ENCODE measurements at places on chromosomes 4 and X. TPM values are rescaled to one million over a fixed set of nuclear protein-coding genes. Genes with fewer than 3 reads are reported as not detected.

The PLXNB3 gene
- polyA plus RNA-seq = 2.1 TPM

The NAT8L gene
- 1.6 TPM for polyA plus RNA-seq

The BTC gene
- 3.4 TPM for polyA plus RNA-seq

The TMPRSS11B gene
- not detected for polyA plus RNA-seq

The MAGEB10 gene
- polyA plus RNA-seq = not detected

The DMRTC1 gene
- polyA plus RNA-seq = 0.19 TPM

The TMPRSS11F gene
- polyA plus RNA-seq = not detected

The IGFBP7 gene
- polyA plus RNA-seq = 557 TPM

The SLC26A1 gene
- 5.9 TPM for polyA plus RNA-seq

The SH3RF1 gene
- polyA plus RNA-seq = 30.1 TPM

The SPIN2A gene
- 3.7 TPM for polyA plus RNA-seq

The GPC3 gene
- polyA plus RNA-seq = 980 TPM

The GLRA2 gene
- polyA plus RNA-seq = 0.20 TPM

The MTTP gene
- 11.0 TPM for polyA plus RNA-seq

The PTTG2 gene
- not detected for polyA plus RNA-seq

The KCTD8 gene
- 4.4 TPM for polyA plus RNA-seq

The DIPK2B gene
- polyA plus RNA-seq = 8.4 TPM

The MAML3 gene
- polyA plus RNA-seq = 16.9 TPM

The PCDH19 gene
- 2.7 TPM for polyA plus RNA-seq

The XG gene
- 0.25 TPM for polyA plus RNA-seq

DNA sequence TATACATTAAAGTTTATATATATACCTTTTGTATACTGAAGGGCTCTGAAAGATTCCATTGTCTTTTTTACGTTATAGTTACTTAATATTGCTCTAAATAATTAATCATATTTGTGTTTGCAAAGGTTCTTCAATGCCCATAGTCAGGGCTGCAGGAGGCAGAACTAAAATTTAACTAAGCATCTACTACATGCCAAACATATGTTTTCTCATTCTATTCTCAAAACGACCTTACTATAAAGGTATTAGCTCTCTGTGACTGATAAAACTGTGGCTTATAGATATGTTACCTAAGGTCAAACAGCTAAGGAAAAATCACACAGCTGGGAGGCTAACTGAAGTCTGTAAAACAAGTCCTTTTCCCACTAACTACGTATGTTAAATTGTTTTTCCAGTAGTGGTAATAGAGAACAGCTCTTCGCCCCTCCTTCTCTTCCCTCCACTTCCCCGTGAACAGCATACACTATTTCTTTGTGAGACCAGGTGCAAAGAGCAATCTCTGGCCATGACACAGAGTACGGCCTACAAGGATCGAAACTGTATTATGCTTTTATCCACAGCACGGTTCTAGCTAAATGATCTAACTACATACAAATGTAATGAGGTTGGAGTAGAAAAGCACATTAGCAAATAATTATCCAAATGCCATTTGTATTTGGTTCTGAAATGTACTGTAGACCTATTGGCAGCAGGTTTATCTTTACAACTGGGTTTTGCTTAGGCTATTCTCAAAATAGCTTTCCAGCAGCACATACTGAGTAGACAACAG lies 1.7 kb downstream of the CNOT6L start:
- peak; percentile 20 for DNase-seq

DNA sequence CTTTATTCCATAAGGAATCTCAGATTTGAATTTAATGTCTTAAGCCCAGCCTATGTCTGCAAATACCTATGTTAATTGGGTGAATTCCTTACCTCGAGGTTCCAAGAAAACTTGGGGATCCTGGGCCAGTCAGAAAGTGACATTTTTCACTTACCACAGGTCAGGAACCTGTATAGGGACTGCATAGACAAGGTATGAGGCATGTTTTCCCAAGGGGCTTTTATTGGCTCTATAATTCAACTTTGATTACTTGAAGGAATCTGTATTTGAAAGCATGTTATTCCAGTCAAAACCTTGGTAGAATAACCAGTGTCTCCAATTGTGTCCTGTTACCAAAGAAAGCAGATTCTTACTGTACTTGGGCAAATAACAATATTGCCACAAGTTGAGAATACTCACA lies 8.5 kb upstream of the MPP1 start:
- DNase-seq = no peak

- no peak for DNase-seq
These were observed 32.9 kb downstream of the SLC2A9 start for GRCh38 chr4:9988363-9988749.

GRCh38 chr4:46986922-46987638 lies 6.3 kb downstream of the GABRA4 start:
- no peak for DNase-seq

- DNase-seq = no peak
These were observed 180.0 kb downstream of the MGST2 start for GRCh38 chr4:139845453-139846093.

GRCh38 chrX:139905051-139905450 lies 27.8 kb downstream of the ATP11C start:
- no peak for DNase-seq

DNA sequence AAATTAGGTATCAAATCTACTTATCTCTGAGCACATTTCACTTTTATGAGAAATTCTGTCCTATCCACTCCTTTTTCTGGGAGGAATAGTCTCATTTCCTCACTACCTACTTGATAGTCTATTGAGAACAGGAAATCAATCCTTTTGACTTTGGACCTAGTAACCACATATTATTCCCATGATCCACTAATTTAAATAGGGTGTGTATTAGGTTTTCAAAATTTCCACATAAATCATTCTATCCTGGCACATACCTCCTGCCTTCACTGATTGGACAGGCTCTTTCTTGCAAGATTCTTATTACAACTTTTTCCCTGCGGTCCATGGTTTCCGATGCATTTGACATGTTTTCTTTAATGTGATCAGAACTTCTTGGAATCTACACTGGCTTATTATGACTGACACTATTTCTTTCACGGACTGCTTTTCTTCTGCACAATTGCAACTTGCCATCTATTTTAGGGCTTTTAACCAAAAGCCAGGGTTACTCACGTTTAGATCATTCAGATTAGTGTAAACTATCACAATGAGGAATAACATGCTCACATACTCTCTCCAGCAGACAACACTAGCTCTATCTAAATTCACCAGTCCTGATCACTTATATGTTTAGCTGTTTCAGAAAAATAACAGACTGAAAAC lies 419.9 kb upstream of the SLIT2 start:
- no peak for DNase-seq

GRCh38 chr4:22428441-22428840 lies 87.4 kb downstream of the ADGRA3 start:
- DNase-seq = no peak

DNA sequence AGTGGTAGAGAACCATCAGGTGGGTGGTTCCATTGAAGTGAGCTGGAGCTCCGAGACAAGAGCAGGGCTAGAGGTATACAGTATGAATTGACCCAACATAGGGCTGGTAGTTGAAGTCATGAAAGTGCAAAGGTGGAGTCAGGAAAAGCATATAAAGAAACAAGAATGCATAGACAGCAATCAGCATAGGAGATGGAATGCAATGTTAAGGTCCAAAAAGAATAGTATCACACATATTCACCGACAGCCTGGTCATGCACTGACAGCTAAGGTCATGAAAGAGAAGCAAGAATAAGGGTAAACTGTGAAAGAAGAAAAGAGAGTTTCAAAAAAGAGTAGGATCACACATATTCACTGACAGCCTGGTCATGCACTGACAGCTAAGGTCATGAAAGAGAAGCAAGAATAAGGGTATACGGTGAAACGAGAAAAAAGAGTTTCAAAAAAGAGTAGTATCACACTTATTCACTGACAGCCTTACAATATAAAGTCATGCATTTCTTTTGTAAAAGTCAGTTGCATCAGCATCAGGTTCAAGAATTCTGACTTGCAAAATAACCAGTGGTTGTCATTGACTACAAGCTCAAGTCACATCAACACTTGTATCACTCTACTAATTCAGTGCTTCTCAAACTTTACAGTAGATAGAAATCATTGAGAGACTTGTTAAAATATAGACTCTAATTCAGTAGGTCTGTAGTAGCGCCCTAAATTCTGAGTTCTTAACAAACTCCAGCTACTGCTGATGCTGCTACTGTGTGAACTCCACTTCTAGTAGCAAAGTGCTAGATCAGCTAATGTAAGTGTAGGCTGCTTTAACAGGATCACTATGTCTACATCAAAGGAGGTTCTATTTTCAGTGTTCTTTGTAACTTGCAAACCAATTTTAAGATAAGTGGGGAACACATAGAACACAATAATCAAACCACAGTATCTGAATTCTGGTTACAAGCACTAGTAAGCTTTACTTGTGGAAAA lies 221.9 kb downstream of the PDGFC start:
- DNase-seq = no peak

- DNase-seq = no peak
These were observed 320.6 kb downstream of the ARHGAP10 start for GRCh38 chr4:148052448-148052847.

DNA sequence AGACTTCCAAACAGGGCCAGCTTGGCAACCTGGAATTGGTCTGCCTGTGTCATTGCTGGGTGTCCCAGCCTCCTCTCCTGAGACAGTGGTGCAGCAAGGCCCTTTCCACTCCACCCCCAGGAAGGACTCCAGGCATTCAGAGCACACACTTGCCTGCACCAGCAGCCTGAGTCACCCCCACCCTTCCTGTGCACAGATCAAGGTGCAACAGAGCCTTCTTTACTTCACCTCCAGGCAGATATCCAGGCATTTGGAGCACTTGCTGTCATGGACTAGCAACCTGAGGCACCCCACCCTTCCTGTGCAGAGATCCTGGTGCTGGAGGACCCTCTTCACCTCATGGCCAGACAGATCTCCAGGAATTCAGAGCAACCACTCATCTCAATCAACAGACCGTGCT lies 135.8 kb downstream of the GASK1B start:
- DNase-seq = no peak

- DNase-seq = no peak
These were observed 466.2 kb downstream of the BCOR start for GRCh38 chrX:39631276-39632229.

GRCh38 chr4:36206603-36207311 lies 37.6 kb downstream of the ARAP2 start:
- no peak for DNase-seq

- no peak for DNase-seq
These were observed 66.0 kb upstream of the DDX60 start for GRCh38 chr4:168384437-168385141.

DNA sequence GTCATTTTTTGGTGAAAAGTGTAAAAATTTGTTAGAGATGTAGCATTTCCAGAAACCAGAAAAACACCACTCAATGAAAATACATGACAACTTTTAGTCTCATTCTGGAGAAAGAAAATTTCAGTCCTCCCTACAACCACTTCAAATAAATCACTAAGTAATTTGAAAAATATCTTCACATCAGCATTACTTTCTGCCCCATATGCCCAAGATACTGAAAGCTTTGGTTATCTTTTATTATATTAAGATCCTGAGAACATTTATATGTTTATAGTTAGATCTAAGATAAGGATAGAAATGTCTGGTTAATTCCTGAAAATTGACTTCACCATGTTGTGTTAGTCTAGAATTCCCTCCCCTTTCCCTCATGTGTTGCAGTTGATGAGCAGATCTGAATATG lies 119.0 kb downstream of the ADGRL3 start:
- DNase-seq = no peak

GRCh38 chrX:123859846-123860838 lies at the start of gene XIAP:
Gene XIAP, plus strand, starts transcription at chrX:123860053. Its CDS starts 25,610 bp downstream, at chrX:123885663.
- DNase-seq = peak; percentile 62

DNA sequence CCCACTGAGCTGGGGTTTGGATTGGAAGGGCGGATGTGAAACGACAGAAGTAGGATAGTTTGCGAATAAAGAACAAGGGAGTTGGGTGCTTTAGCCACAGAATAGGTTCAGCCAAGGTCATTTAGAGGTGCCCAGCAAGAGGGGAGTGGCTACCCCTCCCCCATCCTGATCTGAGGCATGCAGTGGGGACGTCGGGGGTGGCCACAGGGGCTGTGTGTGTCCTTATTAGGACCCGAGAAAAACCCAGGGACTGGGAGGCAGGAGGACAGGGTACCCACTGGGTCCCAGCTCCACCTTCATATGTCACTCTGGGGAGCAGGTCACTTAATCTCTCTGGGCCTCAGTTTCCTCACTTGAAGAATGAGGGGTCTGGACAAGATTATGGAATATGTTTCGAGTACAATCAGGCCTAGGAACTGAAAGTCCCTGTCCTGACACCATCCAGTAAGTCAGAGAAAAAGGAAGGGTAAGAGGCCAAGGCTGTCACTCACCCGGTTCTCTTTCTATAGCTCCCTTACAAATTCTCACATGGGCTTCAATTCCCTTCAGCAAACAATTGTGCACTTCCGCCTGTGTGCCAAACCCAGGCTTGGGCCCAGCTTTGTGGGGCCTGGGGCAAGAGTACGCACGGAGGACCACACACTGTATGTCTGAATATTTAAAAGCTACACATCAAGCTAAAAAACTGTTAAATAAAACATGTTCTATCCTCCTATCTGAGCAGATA lies 4.2 kb upstream of the NYX start:
- DNase-seq = no peak

DNA sequence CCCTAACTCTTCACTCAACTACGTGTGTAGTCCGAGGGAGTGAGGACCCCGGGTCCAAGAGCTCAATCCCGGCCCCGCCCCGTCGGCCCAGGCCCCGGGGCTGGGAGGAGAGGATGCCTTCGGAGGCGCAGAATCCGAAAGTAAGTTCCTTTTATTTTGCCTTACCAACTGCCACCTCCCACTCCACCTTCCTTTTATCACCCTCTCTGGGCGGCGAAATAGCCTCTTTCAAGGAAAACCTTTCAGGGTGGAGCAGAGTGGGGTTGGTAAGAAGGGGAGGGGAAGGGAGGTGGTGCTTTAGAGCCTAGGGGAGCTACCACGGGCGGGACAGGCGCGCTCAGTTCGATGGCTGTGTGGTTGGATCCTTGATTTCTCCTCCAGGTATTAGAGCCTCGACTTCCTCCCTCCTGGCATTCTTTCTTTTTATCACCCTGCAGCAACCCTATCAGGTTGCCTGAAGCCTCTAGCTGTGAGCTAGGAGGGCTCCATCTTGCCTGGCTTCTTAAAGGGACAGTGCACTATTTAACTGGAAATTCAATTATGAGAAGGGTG lies 191.2 kb downstream of the RRAGB start:
- DNase-seq = peak; percentile 2

DNA sequence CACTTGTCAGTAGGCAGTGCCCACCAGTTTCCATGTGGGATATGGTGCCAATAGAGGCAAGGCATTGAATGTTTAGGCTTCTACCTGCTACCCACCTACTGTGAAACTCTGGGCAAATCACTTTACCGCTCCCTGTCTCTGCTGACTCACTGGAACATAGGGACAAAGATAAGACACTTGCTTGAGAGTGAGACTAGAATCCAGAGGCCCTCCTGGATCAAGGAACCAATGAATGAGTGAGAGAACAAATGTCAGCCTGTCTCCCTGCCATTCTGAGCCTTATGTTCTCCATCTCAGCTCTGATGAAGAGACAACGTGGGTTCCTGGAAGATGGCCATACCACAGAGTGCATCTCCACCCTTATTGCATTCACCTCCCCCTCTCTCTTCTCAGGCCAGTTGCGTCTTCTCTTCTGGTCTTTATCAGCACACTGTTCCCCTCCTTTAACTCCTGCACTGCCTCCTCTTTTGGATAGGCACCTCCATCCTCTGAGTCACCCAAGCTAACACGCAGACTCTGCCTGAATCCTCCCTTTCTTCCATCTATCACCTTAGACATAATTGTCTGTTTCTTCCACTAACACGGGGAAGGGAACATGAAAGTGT lies 15.4 kb upstream of the PRRG3 start:
- no peak for DNase-seq

GRCh38 chr4:168864821-168865541 lies 145.1 kb downstream of the CBR4 start:
- peak; percentile 53 for DNase-seq

GRCh38 chr4:85543832-85544231 lies 68.9 kb downstream of the ARHGAP24 start:
- no peak for DNase-seq

GRCh38 chr4:88242144-88242543 lies 42.2 kb downstream of the PPM1K start:
- DNase-seq = no peak

All from left renal pelvis (tissue), 4 donors.